ENCODE measurements at places on chromosomes 2 and 18.

- DNase-seq: no peak
Measured at GRCh38 chr2:20507166-20507692, 60.4 kb downstream of the RHOB start.

- DNase-seq: peak; percentile 82
Measured at GRCh38 chr2:54330162-54330925, 74.3 kb upstream of the TSPYL6 start.

DNA sequence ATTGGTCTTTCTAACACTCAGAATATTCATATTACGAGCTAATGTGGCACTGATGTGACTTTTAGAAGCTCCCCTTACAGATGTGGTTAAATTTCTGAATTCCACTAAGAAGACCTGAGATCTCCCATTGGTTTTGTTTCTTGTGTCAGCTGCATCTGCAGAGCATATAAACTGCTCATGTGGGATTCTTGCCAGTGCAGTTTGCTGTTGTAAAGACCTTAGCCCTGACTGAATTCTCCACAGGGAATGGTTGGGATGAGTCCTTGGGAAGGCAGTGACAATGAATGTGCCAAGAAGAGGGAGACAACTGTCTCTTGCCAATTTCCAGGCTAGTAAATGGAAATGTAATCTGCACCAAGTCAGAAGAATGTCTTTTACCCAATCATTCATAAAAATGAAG lies 94.1 kb downstream of the PTPRM start:
- DNase-seq: no peak

GRCh38 chr2:239262484-239263230 lies 138.2 kb downstream of the HDAC4 start:
- DNase-seq: no peak

- DNase-seq: no peak
Measured at GRCh38 chr2:205903549-205904129, 182.3 kb downstream of the INO80D start.

DNA sequence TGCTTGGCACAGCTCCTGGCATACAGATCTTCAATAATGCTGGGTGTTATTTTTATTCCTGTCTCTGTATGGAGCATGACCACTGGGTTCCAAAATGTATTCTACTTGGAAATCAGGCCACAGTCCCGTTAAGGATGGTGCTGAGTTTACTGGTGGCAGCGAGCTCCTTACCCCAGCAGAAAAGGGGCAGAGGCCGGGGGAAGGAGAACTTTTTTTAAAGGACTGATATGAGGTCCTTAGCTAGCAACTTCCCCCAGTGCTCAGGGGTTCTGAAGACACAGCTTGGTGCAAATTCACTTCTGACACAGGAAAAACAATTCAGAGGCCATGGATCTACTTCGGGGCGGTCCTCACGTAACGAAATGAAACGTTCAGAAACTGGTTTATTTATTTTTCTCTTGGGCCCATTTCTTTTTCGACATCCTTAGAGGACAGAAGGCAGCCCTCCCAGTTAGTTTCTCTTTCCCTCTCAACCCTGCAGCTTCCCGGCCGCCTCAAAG lies 872 bp downstream of the RDH14 start:
- no peak for DNase-seq

DNA sequence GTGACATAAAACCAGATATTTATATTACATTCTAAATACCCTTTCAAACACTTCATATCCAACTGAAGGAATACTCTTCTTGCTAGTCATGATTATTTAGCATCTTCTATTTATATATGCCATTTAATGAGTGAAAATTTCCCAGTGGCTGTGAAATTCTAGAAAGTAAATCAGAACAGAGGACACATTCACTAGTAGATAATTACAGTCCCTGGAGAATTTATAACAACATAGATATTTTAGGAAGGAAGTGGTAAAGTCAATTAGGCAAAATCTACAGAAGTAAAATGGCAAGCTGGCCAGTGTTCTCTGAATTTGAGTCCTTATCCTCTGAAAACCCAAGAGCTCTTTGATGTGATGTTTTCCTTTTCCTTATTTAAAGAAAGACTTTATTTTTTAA lies 121.8 kb downstream of the PMAIP1 start:
- DNase-seq: no peak

GRCh38 chr2:182994228-182994912 lies 43.9 kb downstream of the NCKAP1 start:
- DNase-seq: no peak

DNA sequence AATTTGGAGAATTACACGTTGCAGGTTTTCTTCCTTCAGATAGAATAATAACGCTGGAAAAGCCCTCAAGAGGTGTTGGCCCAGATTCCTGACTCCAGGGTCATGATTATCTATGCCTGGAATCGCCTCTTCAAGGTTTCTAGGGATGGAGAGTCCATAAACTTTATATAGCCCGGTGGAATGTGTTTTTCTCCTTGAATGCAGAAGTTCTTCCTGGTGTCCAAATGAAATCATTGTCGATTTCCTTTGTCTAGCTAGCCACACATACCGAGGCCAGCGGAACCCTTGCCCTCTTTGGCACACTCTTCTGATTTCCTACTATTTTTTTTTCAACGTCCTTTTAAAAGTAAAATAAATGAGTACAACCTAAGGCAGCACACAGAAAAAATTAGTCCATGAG lies 117.8 kb downstream of the PID1 start:
- no peak for DNase-seq

DNA sequence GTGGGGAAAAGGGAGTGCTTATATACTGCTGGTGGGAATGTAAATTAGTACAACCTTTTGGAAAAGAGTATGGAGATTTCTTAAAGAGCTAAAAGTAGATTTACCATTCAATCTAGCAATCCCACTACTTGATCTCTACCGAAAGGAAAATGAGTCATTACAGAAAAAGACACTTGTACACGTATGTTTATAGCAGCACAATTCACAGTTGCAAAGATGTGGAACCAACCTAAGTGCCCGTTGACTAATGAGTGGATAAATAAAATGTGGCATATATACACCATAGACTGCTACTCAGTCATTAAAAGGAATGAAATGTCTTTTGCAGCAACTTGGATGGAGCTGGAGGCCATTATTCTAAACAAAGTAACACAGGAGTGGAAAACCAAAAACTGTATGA lies 29.5 kb downstream of the FLACC1 start:
- no peak for DNase-seq

DNA sequence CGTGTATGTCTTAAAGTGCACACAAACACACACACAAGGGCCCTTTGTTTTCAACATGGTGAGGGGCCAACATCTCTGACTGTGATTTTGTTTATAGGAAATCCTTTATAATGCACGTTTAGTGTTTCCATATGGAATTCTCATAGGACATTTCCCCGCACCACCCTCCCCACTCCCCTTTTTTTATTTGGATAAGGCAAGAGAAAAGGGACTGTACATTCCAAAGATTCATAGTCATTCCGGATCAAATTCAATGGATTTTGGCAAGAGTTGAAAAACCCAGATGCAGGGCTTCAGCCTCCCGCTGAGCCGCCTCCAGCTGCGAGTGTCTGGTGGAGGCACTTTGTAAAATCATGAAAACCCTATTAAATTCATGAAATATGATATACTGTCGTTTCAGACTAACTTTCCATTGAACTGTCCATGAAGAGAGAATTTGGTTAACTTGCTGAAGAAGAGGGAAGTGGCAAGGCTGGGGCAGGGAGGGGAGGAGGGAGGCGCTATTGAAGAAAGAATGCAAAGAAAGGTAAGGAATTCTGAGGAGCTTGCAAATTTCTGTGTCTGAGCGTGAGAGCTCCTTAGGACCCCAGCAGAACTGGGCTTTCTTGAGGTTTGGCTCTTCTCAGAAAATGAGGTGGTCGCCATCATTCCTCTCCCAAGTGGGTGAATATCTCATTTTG lies 25.8 kb upstream of the SLC14A2 start:
- no peak for DNase-seq

DNA sequence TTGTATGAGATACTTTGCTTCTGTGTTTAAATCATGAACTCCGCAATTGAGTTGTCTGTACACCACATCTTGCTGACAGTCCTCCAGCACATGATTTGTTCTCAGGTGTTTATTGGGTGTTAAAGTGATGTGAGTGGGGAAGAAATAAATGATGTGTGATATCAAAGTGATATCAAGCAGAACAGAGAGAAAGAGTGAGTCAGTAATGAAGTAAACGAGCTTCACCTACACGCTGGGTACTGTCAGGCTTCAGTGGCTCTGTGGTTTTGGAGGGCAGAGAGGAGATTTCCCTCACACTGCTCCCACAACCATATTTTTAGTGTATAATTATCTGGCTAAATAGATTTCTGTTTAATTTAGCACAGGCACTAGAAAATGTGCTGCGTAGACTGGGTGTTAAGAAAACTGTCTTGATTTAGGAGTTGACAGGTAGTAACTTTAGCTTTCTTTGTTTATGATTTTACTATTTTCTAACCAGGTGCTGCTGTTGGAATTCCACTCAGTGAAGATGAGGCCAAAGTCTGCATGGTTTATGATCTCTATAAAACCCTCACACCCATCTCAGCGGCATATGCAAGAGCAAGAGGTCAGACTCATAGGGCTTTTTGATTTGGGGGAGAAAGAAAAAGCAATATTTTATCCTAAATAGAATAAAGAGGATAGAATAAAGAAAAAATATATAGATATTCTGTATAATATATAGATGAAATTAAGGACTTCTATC lies 21.2 kb downstream of the ATIC start:
- no peak for DNase-seq

- no peak for DNase-seq
Measured at GRCh38 chr2:191994749-191995148, 147.9 kb upstream of the CAVIN2 start.

DNA sequence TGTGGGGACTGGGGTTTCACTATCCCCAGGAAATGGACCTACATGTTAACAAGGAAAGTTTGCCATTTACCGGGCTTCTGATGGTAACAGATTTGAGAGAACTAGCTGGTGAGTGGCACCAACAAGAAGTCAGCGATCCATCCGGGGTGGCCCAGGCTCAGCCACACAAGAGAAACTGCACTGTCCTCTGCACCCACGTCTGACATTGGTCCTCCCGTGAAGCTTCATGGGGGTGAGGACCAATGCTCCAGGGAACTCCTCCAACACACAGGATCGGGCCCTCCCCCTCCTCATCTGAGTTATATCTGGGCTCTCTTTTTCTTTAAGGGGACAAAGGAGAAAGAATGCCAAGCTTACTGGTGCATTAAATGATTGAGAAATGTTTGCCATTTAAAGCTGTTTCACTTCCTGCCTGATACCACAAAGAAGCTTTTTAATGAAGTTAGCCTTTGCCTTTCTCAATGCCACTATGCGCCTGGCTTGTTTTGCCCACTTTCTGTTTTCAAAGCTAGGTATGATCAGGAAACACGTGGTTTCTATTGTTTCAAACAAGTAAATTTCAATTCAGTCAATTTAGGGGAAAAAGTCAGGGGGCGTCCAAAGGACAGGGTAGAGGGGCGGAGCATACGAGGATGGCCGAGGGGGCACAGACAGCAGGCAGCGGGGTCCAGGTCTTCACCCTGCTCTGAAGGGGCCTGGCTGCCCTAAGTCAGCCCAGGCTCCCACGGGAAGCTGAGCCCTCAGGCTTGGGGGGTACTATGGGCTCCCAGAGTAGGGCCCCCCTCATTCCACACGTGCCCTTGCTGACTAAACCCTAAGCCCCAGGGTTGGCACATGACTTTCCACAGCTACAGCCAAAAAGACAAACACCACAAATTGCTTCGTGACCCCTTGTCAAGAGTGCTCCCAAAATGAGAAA lies 204.0 kb upstream of the ID2 start:
- peak; percentile 32 for DNase-seq

DNA sequence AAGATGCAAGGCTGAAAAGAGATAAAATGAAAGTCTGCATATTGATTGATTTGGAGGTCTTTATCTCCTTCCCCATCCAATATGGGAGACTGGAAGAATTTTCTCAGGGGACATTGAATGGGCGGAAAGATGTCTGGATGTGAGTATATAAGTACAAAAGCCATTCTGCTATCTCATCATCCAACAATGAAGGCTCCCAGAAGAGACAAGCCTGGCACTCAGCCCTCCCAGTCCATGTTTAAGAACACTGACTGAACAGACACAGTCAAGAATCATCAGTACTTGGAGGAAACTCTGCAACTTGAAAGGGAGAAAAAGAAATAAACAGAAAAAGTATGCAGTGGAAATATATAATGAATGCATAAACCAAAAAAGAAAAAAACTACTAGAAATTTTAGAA lies 80.9 kb downstream of the PTRHD1 start:
- no peak for DNase-seq

GRCh38 chr18:70553245-70553935 lies 264.5 kb downstream of the SOCS6 start:
- DNase-seq: no peak

- no peak for DNase-seq
Measured at GRCh38 chr18:79497638-79498081, 101.9 kb downstream of the NFATC1 start.

DNA sequence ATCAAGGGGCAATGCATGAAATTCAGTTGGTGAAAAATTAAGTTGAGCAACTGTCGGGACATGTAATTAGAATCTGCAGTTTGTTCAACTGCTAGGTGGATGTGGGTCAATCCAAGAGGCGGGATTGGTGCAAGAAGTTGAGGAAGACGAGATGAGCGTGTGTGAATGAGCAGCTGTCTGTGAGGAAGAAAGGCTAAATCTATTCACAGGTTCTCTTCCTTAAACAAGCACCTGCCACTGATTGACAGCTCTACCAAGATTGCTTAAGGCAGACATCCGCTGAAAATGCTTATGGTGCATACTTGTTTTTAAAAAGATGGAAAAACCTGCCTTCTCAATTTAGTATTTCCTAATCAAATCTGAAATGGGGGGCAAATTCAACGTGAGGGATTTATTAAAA lies 323.4 kb upstream of the THUMPD2 start:
- no peak for DNase-seq

DNA sequence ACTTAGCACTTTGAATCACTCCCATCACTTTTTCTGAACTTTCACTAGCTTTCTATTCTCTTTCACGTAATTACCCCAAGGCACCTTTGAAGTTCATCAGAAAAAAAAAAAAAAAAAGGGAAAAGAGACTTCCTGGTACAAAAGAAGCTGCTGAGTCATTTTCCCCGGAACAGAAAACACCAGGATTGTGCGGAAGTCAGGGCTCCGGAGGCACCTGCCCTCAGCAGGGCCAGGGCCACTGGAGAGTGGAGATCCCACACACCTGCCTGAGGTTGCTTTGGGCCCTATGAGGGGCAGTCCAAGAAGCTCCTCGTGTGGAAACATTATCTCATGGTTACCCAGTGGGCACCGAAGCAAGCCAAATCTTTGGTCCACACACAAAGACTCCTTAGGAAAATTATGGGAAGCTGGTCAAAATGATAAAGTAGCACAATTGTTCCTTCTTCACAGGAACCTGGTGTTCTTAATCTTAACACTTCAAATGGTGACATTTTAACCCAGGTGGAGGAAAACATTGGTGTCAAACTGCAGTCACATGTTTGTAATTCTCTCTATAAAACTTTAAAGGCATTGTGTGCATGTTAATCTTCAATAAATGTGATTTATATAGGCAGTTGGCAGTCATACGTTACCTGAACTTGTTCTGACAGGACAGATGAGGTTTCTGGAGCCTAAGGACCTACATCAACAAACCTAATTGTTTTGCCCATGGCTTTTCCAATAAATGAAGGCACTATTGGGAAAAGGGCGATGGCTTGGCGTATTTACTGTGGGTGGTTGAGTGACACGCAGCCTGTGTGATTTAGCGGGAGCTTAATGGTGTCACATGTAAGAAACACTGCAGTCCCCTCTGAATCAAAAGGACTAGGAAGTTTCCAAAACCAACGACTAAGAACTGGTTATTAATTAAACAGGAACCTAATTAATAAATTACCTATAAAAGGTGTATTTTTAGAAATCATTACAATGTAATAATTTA lies 23.4 kb upstream of the FAM110C start:
- DNase-seq: no peak

All from stimulated activated naive CD4-positive, alpha-beta T cell treated with Interleukin-2 at 50 U/mL for 16 hours (primary cell).